ENCODE measurements at places on chromosomes 11 and 22.

- no peak for DNase-seq
Measured at GRCh38 chr11:60129853-60130252, 41.4 kb downstream of the MS4A2 start.

GRCh38 chr22:30695871-30696655 is 1.4 kb downstream of the OSBP2 start:
- no peak for DNase-seq

- no peak for DNase-seq
Measured at GRCh38 chr11:44404736-44405395, 94.9 kb upstream of the ALX4 start.

DNA sequence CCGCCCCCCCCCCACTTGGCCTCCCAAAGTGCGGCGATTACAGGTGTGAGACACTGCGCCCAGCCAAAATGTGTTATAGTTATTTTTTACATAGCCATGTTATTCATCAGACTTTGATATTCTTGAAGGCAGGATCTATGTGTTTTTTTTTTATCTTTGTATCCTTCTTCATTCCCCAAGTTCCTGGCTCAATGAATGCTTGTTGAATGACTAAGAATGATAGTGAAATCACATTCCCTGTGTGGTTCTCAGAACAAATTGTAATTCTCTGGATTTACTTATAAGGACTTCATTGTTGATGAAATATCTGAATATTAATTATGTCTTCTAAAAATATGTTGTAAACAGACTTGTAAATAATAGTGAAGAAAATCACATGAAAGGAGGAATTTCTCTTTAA is 33.5 kb downstream of the MMP7 start:
- no peak for DNase-seq

- no peak for DNase-seq
Measured at GRCh38 chr22:32771756-32772155, 29.7 kb upstream of the TIMP3 start.

GRCh38 chr11:32437495-32438345 is 2.4 kb upstream of the WT1 start:
- no peak for DNase-seq

- DNase-seq, result no peak
Measured at GRCh38 chr11:44950031-44950624, 555 bp downstream of the TP53I11 start.

- DNase-seq, result no peak
Measured at GRCh38 chr11:58676563-58677135, 54.2 kb downstream of the CNTF start.

DNA sequence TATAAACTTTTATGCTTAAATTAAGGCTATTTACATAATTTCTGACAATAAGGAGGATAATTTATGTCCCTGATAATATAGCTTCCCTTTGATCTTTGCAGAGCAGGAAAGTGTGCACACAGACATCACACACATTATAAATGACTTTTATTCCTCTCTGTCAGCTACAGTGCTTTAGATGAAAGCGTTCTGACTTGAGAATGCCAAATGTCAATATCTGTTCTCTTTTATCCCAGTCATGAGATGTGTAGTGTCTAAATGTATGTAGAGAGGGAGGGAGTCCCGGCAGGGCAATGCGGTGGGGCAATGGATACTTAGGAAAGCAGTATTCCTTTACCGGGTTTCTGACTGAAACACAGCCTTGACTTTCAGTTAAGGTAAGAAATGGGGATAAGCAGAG is 225.4 kb upstream of the CHORDC1 start:
- DNase-seq, result no peak

DNA sequence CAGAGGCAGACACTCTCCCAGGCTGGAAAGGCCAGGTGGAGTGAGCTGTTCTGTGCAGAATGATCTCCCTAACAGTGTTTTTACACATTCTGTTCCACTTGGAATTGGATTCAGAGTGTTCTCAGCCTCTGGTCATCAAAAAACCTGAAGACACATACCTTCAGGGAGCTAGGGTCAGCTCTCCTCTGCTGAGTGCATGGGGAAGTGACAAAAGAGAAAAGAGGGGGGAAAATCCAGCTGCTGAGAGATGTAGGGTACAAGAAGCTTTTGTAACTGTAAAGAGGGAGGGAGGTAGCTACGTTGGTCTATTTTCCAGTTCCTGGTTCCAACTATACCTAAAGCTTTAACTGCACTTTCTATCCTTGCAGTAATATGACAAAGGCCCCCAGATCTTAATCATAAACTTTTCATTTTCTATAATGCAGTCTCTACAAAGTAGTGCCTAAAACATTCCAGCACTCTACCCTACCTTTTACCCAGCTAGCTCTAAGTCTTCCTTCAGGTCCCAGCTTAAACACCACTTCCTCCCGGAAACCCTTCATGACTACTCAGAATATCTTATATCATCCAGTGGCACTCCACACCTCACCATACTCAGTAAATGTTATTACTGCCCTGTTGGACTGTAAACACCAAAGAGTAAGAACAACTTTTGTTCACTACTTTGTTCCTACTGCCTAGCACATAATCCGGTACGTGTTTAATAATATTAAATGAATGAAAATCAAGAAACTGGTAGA is 9.2 kb downstream of the MAPK1 start:
- no peak for DNase-seq

- no peak for DNase-seq
Measured at GRCh38 chr11:94762208-94762607, 5.9 kb upstream of the AMOTL1 start.

- DNase-seq, result no peak
Measured at GRCh38 chr22:49051491-49052022, 776.1 kb downstream of the BRD1 start.

GRCh38 chr11:16293204-16293681 is 63.1 kb downstream of the SOX6 start:
- no peak for DNase-seq

DNA sequence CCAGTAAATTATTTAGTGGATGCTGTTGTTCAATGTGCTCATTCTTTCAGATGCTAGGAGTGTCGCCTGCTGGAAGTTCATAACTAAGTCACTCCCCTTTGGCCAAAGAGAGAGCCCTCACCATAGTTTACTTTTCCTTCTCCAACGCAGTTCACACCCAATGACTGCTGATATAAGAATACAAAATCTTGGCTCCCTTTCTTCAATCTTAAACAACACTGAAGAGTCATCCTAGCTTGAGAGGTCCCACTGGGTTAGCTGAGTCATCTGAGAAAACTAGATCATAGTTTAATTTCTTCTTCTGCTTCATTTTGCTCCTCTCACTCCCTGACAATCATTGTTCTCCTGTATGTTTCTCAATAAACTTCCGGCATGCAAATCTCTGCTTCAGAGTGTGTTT is 5.4 kb upstream of the OR52L1 start:
- no peak for DNase-seq

- DNase-seq, result no peak
Measured at GRCh38 chr11:92651159-92651558, 318.3 kb upstream of the MTNR1B start.

GRCh38 chr11:94638902-94639373 is 71.8 kb downstream of the PIWIL4 start:
- DNase-seq, result no peak

DNA sequence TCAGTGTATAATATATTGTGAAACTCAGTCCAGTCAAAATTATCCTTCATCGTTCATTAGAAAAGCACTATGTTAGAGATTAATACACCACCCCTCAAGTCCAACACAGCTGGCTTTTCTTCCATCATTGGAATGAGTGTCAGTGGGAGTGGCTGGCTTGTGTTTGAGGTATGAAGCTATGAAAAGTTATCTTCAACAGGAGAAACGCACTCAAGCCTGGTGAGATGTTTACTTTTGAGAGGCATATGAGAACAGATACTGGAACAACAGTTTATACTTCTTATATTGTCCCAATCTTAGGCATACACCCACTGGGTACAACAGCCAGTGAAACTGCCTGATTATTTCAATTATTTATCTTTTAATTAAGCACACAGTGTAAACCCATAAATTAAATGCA is 34.3 kb downstream of the PLEKHB1 start:
- DNase-seq, result no peak

DNA sequence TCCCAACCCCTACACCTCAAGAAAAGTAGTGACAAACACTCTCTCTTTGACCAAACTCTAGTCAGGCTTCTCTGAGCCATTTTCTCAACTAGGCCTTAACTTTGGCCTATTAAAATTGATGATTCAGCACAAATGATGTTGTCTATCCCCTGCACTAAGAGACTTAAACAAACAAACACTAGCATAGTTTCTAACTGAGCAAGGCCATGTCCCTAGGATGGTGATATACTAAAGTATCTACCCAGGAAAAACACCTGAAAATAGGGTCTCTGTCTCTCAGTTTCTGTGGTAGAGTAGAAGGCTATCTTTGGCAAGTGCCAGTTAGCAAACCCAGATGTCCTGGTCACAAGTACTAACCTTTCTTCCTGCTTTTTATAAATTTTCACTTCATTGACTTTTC is 219.7 kb upstream of the ANO3 start:
- DNase-seq, result no peak

DNA sequence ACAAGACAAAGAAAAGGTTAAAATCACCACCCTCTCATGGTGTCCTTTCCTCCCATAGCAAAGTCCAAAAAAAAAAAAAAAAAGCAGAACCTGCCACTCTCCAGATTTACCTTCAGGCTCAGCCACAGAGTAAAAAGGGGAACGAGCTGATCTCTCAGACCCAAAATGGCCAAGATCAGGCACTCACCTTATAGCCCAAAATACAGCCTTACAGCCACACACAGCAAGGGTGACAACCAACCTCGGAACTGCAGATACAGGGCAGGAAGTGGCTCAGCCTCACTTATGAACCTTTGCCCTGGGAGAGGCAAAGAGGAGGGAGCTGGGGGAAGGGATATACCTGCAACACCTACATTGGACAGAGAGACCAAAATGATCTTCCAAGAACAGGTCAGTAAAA is 4.5 kb downstream of the FHIP1B start:
- DNase-seq, result no peak

DNA sequence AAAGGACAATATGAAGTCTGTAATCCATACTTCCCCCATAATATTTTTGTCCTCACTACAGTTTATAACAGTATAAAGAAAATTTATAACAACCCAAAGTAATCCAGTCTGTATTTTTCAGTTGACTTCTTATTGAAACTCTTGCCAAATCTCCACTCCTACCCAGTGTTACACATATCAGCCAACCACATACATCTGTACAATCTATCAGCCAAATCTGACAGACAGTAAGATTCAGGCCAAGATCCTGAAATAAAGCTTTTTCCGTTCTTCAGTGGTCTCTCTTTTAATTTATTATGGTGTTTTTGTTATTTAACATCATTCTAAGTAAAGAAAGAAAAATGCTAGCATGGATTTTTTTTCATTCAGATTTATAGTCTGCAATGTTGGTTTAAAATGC is 2370.9 kb upstream of the RAG2 start:
- no peak for DNase-seq

DNA sequence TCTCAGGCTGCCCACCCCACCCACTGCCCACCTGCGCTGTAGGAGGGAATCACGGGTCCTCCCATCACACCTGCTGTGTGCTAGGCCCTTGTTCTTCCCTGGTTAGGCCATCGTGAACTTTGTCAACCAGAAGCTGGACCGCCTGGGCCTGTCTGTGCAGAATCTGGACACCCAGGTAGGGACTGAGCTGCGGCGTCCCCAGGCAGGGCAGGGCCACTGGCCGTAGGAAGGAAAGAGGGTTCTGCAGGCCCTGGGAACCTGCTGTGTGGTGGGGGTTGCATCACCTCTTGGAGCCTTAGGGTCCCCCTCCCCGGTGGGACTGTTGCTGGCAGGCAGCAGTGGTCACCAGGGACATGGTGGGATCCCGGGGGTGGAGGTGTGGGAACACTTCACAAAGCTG is 15.5 kb downstream of the PARVG start:
- no peak for DNase-seq

DNA sequence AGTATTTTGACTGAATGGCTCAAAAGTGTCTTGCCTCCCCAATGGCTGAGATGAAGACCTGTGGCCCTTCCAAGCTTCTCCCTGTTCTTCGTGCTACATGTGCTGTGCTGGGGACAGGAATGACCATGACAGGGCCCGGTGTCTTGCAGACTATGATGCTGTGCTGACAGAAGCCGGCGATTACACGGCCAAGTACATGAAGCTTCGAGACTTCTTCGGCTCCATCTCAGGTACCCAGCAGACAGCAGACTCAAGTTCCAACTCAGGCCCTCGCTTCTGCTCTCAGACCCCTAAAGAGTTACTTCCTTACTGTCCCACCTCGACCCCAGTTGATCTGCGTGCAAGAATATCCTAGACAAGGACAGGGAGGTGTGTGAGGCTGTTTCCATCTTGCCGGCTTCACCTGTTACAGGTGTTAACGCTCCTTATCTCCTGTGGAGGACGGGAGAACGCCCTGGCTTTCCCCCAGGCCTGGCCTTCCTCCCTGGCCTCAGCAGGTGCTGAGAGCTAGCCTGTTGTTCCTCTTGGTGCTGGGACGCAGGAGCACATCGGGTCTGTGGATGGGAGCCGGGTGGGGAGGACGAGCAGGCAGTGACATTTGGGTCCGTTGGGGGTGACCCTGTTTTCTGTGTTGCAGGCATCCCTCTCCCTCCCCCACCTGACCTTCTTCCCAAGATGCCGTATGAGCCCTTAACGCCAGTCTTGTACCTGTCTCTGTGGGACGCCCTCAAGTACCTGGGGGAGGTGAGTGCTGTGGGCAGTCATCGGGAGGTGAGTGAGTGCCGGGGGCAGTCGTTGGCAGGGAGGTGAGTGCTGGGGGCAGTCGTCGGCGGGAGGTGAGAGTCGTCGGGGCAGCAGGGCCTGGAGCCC is 38.1 kb downstream of the GLB1L2 start:
- DNase-seq, result no peak

- DNase-seq, result no peak
Measured at GRCh38 chr22:50489363-50490243, 2.9 kb downstream of the MIOX start.

- DNase-seq, result no peak
Measured at GRCh38 chr11:13168271-13168670, 109.3 kb upstream of the BMAL1 start.

- no peak for DNase-seq
Measured at GRCh38 chr11:100709233-100709957, 22.3 kb downstream of the ARHGAP42 start.

DNA sequence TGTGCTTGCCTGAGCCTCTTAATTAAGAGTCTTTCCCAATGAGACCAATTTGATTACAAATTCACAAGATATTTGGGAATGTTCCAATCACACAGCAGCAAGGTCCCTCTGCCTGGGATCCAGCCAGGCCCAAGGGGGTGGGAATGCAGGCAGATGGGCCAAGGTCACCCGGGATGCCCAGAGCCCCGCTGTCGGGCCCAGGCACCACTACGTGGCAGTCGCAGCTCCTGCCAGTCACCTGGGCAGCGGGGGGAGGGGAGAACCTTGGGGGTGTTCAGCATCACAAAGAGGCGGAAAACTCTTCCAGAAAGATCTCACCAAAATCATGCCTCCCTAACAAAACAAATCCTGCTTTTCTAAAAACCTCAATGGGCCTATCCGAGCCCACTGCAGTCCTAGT is 30.9 kb downstream of the PPM1F start:
- DNase-seq, result no peak

GRCh38 chr11:65444314-65445051 is 21.9 kb downstream of the NEAT1 start:
- no peak for DNase-seq
